Femur (tissue), 1 donor: ENCODE measurements at places on chromosomes 6 and 20.

DNA sequence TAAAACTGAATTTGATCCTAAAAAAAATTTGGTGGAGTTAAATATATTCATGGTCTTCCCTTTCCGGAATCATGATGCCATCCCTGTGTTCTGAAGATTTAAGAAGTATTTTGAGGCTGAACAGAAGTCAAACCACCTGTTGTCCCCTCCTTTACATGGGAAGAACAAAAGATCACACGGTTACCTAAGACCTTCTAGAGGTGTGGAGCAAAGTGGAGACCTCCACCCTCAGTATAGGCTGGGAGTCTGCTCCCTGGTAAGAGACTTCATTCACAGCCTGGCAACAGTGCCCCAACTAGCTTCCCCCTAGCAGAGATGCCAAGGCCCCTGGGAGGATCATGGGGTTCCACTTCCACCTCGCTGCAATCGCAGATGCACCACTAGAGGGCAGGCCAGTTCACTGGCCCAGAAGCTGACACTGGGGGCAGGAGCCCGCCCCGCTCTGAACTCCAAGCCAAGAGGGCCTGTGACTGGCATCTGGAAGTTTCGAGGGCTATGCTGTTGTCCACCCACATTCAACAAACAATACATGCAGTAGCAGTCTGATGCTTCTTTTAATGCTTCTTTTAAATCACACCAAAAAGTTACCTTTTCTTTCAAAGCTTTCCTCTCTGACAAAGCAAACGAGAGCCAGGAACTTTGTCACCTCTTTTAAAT, 19.5 kb upstream of the UBE2J1 start:
- peak; percentile 69 for DNase-seq

- no peak for DNase-seq
These were observed 38.9 kb upstream of the GFOD1 start for GRCh38 chr6:13526357-13526726.

- no peak for DNase-seq
These were observed 22.3 kb downstream of the BNIP5 start for GRCh38 chr6:36314221-36315014.

DNA sequence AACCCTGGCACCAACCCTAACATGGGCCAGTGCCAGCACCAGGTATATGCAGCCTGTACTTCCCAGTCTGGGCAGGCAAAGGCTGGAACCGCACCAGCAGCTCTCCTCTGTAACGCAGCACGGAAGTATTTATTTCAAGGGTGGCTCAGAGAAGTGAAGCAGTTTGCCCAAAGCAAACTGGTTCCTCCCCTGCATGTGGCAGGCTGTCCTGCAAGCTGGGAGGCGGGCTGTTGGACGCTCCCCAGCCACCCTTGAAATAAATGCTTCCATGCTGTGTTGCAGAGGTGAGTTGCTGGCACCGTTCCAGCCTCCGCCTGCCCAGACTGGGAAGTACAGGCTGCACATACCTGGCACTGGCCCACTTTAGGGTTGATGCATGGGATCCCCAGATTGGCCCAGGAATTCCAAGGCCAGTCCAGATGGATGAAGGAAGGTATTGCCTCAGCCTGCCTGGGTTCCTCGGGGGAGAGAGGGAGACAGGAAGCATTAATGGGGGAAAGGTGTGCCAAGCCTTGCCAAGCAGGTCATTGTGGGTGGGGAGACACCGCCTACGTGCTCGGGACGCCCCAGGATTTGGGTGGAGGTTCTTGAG, 49.8 kb downstream of the PPARD start:
- peak; percentile 33 for DNase-seq

DNA sequence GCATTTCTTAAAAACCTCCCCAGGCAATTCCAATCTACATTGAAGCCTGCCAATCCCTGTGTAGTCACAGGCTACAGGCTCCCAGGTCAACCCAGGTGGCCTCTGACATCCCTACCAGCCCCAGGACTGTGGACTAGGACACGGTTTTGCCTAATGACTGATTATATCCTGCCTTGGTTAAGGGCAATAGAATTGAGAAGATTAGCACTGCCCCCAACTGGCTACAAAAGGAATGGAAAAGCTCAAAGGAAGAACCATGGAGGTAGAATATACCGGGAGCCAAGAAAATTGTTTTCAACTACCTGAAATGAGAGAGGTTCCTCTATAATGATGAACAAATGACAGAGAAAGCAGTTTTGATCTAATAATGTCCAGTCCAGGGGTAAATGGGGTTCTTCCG, 421.1 kb upstream of the AGPAT4 start:
- DNase-seq: no peak

GRCh38 chr6:129667621-129668020, 42.4 kb downstream of the ARHGAP18 start:
- DNase-seq: no peak

DNA sequence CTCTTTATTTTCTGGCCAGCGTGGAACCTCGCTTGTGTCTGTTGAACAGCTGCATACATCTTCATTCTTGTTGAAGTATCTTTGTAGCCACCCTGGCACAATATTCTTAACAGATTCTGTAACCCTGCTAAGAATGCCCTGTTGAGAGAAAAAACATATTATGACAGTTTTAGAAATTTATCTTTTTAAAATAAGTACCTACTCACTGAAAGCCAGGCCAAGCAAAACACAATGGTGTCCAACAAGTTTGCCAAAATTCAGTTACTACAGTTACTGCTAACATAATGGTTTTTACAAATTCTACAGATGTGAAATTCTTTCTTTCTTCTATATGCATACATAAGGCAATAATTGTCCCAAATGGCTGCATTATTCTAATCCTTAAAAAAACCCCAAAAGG, 18.2 kb downstream of the NUP153 start:
- DNase-seq: peak; percentile 35

DNA sequence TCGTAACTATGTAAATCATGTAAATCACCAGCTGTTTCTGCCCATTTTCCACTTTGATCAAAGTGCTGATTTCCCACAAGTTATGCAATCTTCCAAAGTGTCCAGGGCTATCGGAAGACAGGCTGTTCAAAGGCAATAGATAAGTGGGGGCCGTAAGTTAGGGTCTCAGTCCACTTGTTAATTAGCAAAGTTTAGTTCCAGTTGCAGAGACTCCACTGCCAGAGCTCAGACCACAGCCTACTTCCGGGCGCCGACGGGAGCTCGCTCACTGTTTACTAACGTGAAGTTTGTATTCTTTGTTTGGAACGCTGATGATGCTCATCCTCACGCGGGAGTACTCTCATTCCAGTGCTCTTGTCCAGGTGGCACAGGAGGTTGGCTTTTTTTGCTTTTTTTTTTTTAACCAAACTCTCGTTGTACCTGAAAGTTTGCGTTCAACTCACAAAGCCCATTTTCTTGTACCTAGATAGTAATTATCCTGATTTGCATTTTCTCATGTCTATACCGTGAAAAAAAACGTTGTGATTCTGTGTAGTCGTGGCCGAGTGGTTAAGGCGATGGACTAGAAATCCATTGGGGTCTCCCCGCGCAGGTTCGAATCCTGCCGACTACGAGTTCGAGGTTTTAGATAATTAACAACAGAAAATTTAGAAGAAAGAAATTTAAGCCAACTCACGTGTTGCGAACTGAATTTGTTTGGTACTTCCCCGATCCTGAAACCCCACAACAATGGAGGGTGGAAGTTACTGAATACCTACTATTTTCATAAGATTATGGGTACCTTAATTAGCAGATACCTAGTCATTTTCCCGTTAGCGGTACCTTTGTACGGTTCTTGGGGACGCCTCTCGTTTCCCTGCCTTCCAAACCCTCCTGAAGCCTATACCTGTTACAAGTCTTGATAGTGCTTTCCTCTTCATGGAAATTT, 29.9 kb upstream of the ZNF184 start:
- peak; percentile 60 for DNase-seq

GRCh38 chr6:22300273-22300998, 3.6 kb upstream of the PRL start:
- no peak for DNase-seq

DNA sequence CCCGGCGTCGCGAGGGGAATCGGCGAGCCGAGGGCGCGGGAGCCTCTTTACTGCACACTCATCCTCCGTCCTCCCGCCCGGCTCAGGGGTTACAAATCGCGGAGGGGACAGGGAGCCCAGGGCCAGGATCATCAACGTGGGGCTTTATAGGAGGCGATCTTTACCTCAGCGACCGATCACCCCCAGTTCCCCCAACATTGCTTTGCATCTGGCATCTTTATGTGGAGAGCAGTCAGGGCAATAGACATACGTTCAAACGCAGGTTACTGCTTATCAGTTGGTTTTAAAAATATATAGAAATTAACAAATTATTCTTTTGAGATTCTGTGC, 634 bp downstream of the HSF2 start:
- DNase-seq: no peak

GRCh38 chr20:62011403-62011790, 54.3 kb downstream of the TAF4 start:
- no peak for DNase-seq

DNA sequence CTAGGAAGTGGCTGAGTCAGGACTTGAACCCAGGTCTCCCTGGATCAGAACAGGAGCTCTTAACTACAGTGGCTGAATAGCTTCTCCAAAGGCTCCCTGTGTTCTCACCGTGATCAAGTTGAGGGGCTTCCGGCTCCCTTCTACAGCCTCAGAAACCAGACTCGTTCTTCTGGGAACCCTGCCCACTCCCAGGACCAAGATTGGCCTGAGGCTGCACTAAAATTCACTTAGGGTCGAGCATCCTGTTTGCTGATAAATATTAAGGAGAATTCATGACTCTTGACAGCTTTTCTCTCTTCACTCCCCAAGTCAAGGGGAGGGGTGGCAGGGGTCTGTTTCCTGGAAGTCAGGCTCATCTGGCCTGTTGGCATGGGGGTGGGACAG, 44.6 kb upstream of the TTPAL start:
- no peak for DNase-seq

DNA sequence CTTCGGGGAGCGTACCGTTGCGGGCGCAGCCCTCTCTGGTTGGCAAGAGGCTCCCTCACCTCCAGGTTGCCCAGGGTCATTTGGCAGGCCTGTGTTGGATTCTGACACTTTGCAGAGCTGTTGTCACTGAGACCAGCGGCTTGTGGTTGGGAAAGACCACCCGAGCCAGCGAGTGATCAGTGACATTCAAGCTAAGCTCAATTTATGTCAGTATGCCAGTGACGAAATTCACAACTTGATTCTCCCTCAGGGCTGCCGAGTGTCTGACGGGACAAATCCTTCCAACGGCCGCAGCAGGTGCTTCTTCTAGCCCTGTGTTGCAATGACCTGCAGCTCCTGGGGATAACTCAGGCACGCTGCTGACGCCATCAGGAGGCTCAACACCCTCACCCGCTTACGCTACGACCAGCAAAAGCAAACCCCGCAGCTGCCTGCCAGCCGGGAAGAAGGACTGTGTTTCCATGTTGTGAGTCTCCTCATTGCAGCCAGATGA, 16.9 kb upstream of the SLC22A2 start:
- DNase-seq: no peak

GRCh38 chr6:90468080-90468479, 118.8 kb downstream of the MAP3K7 start:
- no peak for DNase-seq

DNA sequence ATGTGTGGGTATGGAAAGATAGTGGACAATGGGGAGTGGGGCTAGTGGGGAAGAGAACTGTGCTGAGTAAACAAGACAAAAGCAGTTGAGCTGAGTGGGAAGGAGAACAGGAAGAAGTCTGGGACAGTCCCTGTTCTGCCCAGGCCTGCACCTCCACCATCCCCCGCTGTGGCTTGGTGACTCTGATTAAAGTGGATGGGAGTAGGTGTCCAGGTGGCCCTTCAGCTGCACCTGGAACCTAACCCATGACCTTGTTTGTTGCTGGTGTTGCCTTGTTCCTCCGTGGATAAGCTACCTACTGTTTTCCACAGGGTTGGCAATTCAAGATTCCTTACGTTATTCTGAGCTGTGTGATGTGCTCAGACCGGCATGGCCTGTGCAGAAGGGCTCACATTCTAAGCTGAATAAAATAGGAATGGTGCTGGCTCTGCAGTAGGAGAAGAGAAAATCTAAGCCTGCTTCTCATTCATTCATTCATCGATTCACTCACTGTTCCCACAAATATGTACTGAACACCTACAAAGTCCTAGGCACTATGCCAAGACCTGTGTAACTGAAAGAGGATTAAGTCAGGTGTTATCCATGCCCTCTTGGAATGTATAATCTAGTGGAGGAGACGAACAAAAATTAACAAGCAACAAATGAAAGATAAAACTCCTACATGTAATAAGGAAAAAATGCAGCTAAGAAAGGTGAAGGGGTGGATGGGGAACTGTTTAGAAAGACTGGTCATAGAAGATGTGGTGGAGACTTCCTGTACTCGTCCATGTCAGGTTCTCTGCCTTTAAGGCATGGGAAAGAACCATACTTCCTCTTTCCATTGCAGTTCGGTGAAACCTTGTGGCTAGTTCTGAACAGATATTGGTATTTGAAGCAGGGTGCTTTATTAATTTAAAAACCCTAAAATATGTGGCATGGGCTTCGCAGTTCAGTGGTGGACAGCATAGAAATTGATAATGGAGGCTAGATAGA, 10.1 kb upstream of the CALHM6 start:
- no peak for DNase-seq

- no peak for DNase-seq
These were observed 287.1 kb downstream of the BTBD9 start for GRCh38 chr6:38352636-38353035.

DNA sequence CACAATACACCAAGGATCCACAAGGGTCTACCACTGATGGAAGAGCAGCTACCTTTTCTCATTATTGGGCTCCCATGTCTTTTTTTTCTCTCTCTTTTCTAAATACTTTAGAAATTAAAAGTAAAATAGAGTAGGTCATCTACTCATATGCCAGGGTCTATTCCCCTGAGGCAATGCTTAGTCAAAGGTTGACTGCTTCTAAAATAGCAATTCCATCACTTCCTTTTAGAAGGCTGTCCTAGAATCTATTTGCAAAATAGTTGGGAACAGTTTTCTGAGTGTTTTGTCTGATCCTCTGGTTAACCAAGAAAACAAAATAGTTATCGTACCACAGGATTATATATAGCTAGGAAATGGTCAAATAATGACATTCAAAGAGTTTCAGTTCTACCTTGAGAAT, 174.1 kb downstream of the COL21A1 start:
- no peak for DNase-seq

DNA sequence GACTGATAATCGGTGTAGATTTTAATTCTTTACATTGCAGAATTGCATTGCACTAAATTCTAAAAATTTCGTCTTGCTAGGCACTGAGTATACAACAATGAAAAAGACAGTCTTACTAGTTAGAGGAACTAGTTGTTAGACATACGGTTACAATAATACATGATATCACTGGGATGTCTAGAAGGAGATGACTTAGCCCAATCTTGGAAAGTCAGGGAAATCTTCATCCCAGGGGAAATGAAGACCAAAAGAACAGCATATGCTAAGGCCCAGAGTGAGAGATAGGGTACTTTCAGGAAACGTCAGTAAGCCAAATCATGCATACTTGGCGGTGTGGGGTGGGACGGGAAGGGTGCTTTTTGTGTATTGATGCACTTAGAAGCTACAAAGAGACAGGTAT, 901 bp downstream of the CEP57L1 start:
- no peak for DNase-seq

DNA sequence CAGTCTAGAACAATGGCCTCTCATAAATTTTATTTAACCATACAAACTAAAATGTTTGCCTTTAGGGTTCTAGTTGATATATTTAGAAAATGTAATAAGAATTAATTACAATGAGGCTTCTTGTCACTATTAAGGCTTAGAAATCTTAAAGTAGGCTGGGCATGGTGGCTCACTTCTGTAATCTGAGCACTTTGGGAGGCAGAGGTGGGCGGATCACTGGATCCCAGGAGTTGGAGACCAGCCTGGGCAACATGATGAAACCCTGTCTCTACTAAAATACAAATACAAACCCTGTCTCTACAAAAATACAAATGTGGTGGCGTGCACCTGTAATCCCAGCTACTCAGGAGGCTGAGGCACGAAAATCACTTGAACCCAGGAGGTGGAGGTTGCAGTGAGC, 99.0 kb upstream of the ADGRF1 start:
- no peak for DNase-seq
